Putamen (tissue), 1 donor: ENCODE measurements at places on chromosomes 7 and 10.

- DNase-seq, result no peak
These were observed 90.7 kb upstream of the NAMPT start for GRCh38 chr7:106375499-106375898.

DNA sequence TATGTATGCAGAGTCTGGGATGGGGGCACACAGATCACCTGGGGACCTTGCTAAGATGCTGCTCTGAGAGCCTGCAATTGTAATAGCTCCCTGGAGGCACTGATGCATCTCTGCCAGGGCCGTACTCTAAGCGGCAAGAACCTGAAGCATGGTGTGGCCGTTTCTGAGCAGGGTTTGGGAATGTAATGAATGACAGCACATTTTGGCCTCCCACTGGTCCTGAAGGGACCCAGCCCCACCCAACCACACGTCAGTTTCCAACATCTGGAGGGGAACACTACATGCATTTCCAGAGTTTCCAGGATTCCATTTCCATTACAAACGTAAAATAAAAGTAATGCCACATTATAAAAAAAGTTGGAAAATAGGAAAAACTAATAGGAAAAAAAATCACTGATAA, 14.0 kb downstream of the ZCCHC24 start:
- DNase-seq, result no peak

GRCh38 chr10:60043561-60044241, 137.3 kb upstream of the CCDC6 start:
- DNase-seq, result no peak

GRCh38 chr7:33044401-33044718, 18.2 kb downstream of the NT5C3A start:
- no peak for DNase-seq

DNA sequence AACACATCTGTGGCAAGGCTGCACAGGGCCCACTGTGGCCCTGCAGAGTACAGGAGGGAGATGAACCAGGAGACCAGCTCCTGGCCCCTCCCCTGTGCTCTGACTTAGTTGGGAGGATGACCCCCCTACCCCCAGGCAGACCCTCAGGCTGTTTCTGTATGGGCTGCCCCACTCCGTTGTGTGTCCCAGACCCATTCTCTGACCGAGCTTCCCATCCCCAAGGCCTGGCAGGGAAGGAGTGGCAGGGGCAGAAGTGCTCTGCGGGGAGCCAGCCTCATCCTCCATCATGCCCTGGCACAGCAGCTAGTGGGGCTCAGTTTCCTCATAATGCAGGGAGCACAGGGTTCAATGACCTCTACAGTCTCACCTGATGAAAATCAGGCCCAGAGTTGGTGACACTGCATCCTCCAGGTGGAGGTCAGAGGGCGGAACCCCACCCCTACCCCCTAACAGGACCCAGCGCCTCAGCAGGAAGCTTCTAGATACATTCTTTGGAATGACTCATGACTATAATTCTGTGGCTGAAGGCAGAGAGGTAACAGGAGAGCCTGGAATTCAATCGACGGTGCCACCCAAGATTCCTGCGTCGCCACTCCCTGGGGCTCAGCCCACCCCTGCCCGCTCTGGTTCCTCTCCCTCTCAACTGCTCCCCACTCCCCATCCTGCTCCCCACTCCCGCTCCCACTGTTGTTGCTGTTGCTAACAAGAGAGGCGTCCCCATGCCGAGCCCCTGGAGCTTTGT, 18.2 kb downstream of the PODXL start:
- no peak for DNase-seq

DNA sequence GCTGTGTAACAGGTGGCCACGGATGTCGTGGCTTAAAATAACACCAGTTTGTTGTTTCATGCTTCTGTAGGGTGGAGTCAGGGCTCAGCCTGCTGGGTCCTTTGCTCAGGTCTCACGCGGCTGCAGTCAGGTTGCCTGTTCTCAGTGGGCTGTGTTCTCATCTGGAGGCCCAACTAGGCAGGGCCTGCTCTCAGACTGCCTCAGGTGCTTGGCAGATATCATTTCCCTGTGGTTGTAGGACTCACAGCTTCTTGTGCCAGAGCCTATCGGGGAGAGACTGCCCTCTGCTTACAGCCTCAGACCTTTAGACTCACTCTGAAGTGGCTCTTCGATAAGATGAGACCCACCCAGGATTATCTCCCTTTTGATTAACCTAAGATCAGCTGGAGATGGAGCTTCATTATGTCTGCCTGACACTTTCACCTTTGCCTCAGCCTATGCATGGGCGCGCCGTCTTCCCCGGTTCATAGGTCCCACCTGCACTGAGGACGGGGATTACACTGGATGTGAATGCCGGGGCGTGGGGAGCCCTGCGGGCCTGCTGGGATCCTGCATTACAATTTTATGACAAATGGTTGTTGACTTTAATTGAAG, 55.3 kb downstream of the INPP5A start:
- no peak for DNase-seq

DNA sequence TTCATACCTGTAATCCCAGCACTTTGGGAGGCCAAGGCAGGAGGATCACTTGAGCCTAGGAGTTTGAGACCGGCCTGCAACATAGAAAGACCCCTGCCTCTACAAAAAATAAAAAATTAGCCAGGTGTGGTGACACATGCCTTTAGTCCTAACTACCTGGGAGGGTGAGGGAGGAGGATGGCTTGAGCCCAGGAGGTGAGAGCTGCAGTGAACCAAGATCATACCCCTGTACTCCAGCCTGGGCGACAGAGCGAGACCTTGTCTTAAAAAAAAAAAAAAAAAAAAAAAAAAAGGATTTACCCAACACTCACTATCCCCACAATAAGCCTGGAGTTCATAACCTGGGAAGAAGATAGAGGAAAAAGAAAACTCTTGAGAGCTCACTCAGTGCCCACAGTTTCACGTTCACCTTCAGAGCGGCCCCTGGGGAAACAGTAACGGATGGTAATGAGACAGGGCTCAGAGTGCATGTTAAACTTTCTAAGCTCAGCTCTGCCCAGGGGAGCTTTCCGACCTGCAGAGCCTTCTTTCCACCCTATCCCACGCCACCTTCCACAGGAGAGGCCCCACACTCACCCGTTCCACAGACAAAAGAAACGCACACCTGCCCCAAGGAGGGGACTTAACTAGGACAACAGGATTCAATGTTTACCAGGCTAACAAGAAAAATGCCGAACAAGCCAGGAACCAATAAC, 259.8 kb upstream of the KLF14 start:
- DNase-seq, result no peak

DNA sequence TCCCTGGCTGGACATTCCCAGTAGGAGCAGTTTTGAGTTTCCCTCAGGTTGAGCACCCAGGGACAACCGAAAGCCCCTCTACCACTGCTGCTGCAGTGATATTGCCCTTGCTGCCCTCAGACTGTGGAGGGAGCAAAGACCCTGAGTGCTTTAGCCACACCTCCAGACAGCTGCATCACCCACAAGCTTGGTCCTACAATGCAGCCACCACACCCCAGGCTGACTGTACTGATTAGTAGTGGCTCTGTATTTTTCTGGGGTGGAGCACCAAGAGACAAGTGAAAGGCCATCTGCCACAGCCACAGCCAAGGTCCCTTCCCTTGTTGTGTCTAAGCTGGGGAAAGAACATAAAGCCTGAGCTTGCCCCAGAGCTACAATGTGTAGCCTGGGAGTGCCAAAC, 789.9 kb downstream of the PCDH15 start:
- no peak for DNase-seq

- DNase-seq, result peak; percentile 21
These were observed 44.6 kb upstream of the RSBN1L start for GRCh38 chr7:77651575-77652162.

- no peak for DNase-seq
These were observed 219.3 kb upstream of the GLI3 start for GRCh38 chr7:42456267-42456666.

- DNase-seq, result no peak
These were observed 3.1 kb downstream of the ZNF786 start for GRCh38 chr7:149087376-149087775.

DNA sequence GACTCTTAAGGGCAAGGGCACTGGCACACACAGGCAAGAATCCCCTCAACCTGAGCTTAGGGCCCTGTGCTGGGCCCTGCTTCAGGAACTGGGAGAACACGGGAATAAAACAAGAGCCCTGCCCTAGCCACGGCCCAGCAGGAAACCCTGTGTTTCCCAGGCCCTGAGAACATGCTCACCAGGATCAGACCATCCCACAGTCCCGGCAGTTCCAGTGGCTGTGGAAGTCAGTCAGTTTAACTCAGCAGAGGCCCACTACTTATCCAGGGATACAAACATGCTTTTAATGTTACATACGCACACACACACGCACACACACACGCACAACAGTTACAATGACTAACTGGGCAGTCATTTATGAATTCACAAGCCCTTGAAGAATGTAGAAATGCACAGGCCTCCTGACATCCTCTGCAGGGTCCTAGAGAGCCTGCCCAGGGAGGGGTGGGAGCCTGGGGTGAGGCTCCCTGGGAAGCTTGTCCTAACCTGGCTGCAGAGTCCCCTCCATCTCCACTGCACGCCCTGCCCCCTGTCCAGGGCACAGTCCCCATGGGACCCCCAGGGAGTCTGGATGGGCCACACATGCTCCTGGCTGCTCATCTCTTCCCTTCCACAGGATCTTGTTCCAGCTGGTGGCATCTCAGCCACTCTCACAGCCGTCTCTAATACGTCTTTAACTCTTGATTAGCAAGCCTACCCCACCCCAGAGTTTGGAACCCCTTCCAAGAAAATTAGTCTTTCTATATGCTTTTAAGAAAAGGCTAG, 97.6 kb downstream of the TCERG1L start:
- DNase-seq, result no peak

- DNase-seq, result no peak
These were observed 26.9 kb upstream of the BPGM start for GRCh38 chr7:134619627-134620331.

- no peak for DNase-seq
These were observed 5.1 kb downstream of the SGMS1 start for GRCh38 chr10:50618624-50619023.

DNA sequence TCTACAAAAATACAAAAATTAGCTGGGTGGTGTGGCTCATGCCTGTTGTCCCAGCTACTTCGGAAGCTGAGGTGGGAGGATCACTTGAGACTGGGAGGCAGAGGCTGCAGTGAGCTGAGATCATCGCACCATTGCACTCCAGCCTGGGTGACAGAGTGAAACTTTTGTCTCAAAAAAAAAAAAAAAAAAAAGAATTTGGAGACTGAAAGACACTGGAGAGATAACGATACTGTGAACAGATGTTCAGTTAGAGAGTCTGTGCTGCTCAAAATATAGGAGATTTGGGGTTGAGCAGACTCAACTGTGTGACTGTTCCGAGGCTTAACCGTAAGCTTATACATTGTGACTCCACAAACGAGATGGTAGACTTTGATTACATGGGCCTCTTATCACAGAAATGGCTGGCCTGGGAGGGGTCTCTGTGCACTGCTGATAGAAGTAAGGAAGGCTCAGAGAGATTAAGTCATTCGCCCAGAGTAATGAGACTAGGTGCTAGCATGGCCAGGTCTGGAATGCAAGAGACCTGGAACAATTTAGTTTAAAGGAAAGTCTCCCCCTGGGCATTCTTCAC, 19.4 kb downstream of the WBP1L start:
- no peak for DNase-seq

DNA sequence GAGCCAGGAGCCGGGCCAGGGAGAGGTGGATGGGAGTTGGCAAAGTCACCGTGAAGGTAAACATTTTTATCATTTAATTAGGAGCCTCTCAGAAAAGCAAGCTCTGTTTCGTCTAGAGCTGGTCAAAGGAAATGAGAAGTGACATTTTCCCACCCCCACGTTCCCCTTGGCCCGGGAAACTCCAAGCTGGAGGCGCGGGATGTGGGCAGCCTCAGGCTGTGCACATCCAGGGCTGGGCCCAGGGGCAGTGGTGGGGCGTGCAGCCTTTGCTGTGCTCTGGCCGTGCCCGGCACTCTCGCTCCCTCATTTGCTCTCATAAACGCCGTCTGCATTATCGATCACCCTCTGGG, 135.6 kb upstream of the RET start:
- no peak for DNase-seq

DNA sequence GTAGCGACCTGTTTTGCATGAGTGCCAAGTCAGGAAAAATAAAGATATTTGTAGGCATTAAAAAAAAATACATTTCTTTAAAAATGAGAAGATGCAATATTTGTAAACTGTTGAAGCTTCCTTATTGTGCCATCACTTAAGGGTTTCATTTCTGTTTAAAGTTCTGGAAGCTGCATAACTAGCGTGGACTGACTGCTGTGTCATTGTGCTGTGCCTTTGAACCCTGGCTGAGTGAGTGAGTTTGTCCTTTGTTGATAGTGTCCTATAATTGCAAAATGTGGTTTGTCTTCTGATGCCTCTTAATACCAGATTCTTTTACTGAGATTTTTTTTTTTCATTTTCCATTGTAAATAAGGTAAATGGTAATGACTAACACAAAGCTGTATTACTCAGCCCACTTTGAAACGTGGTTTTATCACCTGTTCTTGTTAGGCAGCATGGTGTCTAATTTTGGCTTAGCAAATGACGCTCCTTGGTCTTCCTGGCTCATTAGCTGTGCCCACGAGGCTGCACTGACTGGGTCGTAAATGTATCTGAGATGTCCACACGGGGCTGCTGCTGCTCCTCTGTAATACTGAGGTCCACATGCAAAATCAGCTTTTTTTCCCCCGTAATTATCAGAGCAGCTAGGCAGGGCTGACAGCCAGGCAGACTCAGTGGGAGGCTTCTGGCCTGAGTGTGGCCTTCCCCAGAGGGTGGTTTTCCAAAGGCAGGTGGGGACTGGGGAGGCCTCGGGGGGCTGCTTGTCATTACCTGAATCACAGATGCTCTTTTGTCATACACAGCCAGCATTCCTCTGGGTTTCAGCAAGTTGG, 14.8 kb downstream of the ZSCAN25 start:
- DNase-seq, result no peak

GRCh38 chr7:27399791-27400567, 157.4 kb downstream of the EVX1 start:
- no peak for DNase-seq

GRCh38 chr10:5043716-5044115, 40.1 kb upstream of the AKR1C2 start:
- no peak for DNase-seq

DNA sequence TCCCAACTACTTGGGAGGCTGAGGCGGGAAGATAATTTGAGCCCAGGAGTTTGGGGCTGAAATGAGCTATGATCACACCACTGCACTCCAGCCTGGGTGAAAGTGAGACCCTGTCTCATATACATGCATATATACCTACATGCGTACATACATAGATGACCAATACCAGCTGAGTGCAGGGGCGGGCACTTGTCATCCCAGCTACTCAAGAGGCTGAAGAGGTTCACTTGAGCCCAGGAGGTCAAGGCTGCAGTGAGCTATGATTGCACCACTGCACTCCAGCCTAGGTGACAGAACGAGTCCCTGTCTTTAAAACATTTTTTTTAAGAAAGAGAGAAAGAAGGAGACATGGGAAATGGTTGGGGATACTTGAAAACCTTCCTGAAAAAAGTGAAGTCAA, 17.4 kb upstream of the PROSER2 start:
- no peak for DNase-seq

DNA sequence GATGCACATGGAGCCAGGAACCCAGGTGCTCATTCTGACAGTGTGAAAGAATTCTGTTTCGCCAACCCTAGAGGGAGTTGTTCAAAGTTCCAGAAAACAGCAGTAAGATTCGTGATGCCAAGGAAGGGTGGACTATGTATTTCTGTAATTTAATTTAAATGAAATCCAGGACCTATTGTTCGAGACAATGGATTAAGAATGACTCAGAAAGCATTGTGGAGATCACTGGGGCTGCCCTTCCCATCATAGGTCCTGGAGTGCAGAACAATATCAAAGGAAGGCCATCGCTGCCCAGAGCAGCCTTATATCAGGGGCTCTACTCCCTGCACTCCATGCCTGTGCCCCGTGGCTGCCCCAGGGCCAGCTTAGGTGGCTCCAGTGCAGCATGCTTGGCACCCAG, 32.1 kb upstream of the CALD1 start:
- no peak for DNase-seq
